ENCODE measurements at places on chromosomes 3 and 15.

GRCh38 chr3:112489674-112490479 is 9.4 kb downstream of the BTLA start:
- DNase-seq: no peak

GRCh38 chr15:78041946-78042345 is 35.6 kb downstream of the TBC1D2B start:
- DNase-seq: no peak

DNA sequence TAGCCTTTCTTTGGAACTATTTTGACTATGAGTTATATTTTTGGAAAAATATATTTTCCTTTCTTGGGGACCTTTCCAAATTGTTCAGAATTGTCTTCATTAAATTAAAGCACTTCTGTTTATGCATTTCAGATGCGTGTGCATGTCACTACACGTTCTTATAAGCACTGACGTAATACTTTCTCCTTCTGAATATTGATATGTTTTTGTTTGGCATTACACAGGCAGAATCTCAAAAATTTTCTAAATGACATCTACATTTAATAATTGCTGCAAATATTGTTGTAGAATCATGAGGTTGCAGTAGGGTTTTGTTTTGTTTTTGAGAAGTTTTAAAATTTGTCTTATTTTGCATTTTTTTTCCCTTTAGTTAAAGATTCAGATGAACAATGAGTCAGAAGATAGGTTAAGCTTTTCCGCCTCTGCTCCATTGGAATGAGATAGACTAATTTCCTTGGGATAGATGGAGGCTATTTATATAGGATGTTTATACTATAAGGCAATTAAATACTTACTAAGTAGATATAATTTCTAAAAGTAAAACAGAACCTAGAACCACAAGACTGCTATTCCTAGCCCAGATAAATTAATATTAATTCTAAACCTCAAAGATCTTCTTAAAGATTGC is 110.8 kb downstream of the MBNL1 start:
- DNase-seq: no peak

DNA sequence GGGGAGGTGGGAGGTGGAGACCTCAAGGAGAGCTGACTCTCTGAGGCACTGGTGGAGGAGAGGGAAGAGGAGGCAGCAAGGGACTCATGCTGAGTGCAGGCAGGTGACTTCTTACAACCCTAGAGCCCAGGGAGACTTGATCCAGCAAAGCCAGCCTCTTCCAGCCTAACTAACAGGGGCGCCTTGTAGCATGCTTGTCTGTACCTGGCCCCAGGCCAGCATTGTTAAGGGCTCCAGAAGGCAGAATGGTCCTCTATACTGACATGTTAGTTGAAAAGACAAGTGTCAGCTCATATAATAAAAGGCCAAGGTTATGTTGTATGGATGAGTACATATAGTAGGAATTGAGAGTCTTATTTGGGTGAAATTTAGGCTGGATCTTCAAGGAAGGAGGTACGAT is 65.4 kb downstream of the CHDH start:
- no peak for DNase-seq

DNA sequence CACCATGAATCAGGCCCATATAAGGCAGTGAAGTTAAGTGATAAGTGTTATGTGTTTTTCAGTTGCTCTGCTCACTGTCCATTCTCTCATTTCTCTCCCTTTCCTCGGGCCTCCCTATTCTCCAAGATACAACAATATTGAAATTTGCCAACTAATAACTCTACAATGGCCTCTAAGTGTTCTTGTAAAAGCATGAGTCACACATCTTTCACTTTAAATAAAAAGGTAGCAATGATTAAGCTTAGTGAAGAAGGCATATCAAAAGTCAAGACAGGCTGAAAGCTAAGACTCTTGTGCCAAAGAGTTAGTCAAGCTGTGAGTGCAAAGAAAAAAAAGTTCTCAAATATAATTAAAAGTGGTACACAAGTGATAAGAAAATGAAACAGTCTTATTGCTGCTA is 675.4 kb downstream of the OTOL1 start:
- DNase-seq: no peak

DNA sequence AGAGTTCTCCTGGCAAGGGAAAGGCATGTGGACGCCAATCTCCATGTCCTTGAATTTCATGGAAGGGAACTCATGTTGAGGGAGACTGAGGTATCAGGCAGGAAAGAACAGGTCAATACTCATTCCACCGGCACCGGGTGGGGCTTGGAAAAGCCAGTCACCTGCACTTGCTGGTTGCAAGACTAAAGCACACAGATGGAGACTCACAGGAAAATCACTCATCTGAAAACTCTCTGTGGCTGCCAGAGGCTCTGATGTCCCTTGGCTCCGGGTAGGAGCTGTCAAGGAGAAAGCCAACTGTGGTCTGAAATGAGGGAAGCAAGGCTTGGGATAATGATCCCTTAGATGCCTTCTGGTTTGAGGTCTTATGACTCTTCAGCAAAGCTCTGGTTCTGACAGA is 8.7 kb upstream of the CGNL1 start:
- no peak for DNase-seq

DNA sequence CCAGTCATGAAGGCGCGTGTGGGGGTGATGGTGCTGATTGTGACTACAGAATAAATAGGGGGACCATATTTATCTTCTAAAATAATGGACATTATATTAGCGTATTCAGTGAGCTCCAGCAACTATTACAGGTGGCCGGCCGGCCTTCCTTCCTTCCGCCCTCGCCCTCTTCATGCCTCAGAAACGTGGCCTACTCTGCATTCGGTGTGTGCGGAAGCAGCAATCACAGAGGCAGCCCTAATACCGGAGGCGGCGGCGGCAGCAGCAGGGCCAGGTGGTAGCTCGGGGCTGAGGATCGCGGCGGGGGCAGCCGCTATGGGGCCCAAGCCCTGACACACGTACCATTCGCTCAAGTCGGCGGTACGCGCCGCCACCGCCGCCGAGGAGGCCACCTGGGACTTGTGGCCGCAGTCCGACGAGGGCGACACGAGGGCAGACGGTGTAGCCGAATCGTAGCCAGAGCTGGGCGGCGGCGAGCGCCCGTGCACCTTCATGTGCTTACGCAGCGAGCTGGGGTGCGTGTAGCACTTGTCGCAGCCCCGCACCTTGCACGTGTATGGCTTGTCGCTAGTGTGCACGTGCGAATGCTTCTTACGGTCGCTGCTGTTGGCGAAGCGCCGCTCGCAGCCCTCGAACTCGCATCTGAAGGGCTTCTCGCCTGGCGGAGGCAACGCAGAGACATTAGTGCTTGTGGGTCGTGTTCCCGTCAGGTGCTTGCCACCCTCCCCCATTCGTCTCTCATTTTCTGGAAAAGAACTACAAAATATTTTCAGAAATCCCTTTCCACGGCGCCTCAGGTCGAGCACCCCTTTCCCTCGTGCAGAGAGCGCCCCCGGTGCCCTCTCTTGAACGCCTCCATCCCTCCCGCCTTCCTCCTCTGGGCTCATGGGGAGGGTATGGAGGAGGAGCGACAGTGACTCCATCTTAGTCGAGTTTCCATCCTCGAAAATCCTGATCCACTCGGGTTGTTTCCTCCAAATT is 15.5 kb downstream of the ZIC4 start:
- no peak for DNase-seq

DNA sequence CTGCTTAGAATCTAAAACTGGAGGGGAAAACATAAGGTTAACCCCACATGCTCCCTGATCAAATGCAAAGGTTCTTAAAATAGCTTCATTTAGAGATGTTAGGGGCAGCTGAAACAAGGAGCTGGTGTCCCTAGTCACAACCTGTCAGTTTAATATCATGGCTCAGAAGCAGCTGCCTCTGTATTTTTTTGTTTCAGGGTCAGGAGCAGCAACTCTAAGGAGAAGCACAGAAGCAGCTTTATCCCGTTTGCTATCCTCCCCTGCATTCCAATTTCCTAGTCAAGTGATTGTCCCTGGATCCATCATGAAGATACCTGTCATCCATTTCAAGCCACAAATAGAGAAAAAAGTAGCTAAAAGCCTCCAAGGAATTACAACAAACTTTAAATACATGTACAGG is 4.1 kb downstream of the FILIP1L start:
- no peak for DNase-seq

GRCh38 chr15:76987276-76987675 is 7.7 kb upstream of the PSTPIP1 start:
- DNase-seq: no peak

DNA sequence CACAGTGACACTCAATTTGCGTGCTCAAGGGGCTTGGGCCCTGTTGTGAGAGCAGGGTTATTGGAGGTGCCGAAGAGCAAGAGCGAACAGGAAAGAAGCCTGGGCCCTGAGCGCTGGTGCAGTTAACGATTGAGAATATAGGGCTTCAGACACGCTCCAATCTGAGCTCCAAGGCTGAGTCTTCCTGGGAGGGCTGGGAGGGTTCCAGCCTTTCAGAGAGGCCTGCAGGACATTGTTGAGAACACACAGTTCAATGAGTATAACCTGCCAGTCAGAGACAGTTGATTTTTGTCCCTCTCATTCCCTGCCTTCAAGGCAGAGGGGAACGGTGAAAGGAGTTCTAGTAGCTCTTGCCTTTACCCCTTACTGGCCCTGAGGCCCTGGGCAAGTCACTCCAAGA is 47.3 kb downstream of the GLDN start:
- DNase-seq: no peak

- peak; percentile 86 for DNase-seq
Measured at GRCh38 chr3:87333393-87333892, 57.1 kb upstream of the POU1F1 start.

- no peak for DNase-seq
Measured at GRCh38 chr3:32577581-32578556, 7.2 kb upstream of the DYNC1LI1 start.

DNA sequence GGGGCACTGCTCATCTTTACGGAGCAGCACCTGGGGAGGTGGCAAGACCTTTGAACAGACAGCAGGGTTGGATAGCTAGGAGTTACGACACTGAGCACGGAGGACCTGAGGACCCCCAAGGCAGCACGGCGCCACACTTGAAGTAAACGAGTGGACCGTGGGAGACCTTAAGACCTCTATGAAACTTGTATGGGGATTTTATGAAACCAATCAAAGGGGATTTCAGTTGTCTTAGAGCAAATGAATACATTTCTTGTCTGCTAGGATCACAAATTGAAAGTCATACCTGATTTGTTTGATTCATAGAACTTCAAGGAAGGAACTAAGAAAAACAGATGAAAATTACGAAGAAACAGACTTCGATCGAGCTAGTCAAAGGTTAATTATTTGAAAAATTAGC is 281.2 kb downstream of the MECOM start:
- DNase-seq: no peak
